Effector memory CD4-positive, alpha-beta T cell (primary cell): ENCODE measurements at places on chromosomes 13 and 19.

- H3K4me3 ChIP-seq: no peak overlapping the region
- DNase-seq: no peak
- no peaks in the 10 kb centered on the region for H3K4me1 ChIP-seq
- no peaks in the 10 kb centered on the region for H3K27me3 ChIP-seq
- H3K27ac ChIP-seq: no peak overlapping the region
Observed at GRCh38 chr13:80214050-80214449, 126.9 kb downstream of the SPRY2 start.

- no peak for DNase-seq
- no peaks in the 10 kb centered on the region for H3K27me3 ChIP-seq
- no peak overlapping the region for H3K4me3 ChIP-seq
- H3K4me1 ChIP-seq: no peaks in the 10 kb centered on the region
- H3K27ac ChIP-seq: no peak overlapping the region
Observed at GRCh38 chr19:13034636-13035035, 39.4 kb downstream of the NFIX start.

GRCh38 chr19:49818649-49819370 is 721 bp downstream of the MED25 start:
- H3K4me3 ChIP-seq: peak overlapping the region; percentile 80
- no peaks in the 10 kb centered on the region for H3K27me3 ChIP-seq
- H3K4me1 ChIP-seq: peaks cover 15% of the 10 kb centered on the region
- no peak for DNase-seq

- no peak overlapping the region for H3K27ac ChIP-seq
- peaks cover 62% of the 10 kb centered on the region for H3K36me3 ChIP-seq
- no peak for DNase-seq
- no peaks in the 10 kb centered on the region for H3K4me1 ChIP-seq
Observed at GRCh38 chr19:4660181-4660791, 9.9 kb downstream of the MYDGF start.

GRCh38 chr19:44447916-44448674 is at the start of gene ZNF229:
ZNF229 (minus strand) TSS chr19:44448472; CDS start chr19:44442847, 5,625 bp downstream.
- H3K36me3 ChIP-seq: no peaks in the 10 kb centered on the region
- no peak within 1 kb of the TSS for H3K27ac ChIP-seq
- H3K4me3 ChIP-seq: peak within 1 kb of the TSS; percentile 53
- H3K27me3 ChIP-seq: no peaks in the 10 kb centered on the region
- DNase-seq: no peak
- no peaks in the 10 kb centered on the region for H3K4me1 ChIP-seq

- no peaks in the 10 kb centered on the region for H3K4me1 ChIP-seq
- no peak overlapping the region for H3K27ac ChIP-seq
- no peak for DNase-seq
- peaks cover 3% of the 10 kb centered on the region for H3K36me3 ChIP-seq
- H3K4me3 ChIP-seq: no peak overlapping the region
Observed at GRCh38 chr19:21323000-21323399, 6.2 kb downstream of the ZNF708 start.

GRCh38 chr13:36344173-36344572 is 2.0 kb downstream of the SPART start:
- no peak for DNase-seq
- no peak overlapping the region for H3K27ac ChIP-seq
- no peaks in the 10 kb centered on the region for H3K27me3 ChIP-seq
- peaks cover 8% of the 10 kb centered on the region for H3K4me1 ChIP-seq
- no peak overlapping the region for H3K4me3 ChIP-seq
- no peaks in the 10 kb centered on the region for H3K36me3 ChIP-seq

GRCh38 chr13:38369058-38369457 is 19.4 kb downstream of the UFM1 start:
- no peak overlapping the region for H3K4me3 ChIP-seq
- DNase-seq: no peak
- no peak overlapping the region for H3K27ac ChIP-seq
- H3K27me3 ChIP-seq: no peaks in the 10 kb centered on the region
- no peaks in the 10 kb centered on the region for H3K36me3 ChIP-seq

GRCh38 chr13:39353988-39354387 is 249.0 kb downstream of the LHFPL6 start:
- H3K4me3 ChIP-seq: no peak overlapping the region
- H3K36me3 ChIP-seq: no peaks in the 10 kb centered on the region
- no peak overlapping the region for H3K27ac ChIP-seq
- no peaks in the 10 kb centered on the region for H3K4me1 ChIP-seq
- no peaks in the 10 kb centered on the region for H3K27me3 ChIP-seq

DNA sequence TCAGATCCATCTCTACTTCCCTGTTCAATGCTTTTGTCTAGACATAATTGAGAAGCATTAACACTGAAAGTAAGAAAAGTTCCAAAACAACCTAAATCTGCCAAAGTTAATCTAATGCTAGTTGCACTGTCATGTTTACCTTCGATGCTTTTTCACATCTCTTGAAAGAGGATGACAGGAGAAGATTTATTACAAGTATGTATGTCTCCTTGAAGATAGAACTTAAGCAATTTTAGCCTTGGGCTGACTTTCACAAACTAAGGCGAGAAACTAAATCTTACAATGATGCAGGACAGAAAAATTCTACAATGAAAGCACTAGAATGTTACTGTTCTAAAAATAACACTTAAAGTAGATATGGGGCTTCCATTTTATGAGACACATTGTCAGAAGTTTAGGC is 64.0 kb downstream of the MIPEP start:
- DNase-seq: no peak
- H3K27ac ChIP-seq: no peak overlapping the region
- H3K4me1 ChIP-seq: no peaks in the 10 kb centered on the region
- H3K4me3 ChIP-seq: no peak overlapping the region
- no peaks in the 10 kb centered on the region for H3K27me3 ChIP-seq
- H3K36me3 ChIP-seq: no peaks in the 10 kb centered on the region

GRCh38 chr19:53912653-53913052 is 3.6 kb downstream of the CACNG7 start:
- H3K36me3 ChIP-seq: no peaks in the 10 kb centered on the region
- no peak for DNase-seq
- peaks cover 13% of the 10 kb centered on the region for H3K4me1 ChIP-seq
- no peak overlapping the region for H3K4me3 ChIP-seq
- H3K27me3 ChIP-seq: peaks cover 34% of the 10 kb centered on the region

DNA sequence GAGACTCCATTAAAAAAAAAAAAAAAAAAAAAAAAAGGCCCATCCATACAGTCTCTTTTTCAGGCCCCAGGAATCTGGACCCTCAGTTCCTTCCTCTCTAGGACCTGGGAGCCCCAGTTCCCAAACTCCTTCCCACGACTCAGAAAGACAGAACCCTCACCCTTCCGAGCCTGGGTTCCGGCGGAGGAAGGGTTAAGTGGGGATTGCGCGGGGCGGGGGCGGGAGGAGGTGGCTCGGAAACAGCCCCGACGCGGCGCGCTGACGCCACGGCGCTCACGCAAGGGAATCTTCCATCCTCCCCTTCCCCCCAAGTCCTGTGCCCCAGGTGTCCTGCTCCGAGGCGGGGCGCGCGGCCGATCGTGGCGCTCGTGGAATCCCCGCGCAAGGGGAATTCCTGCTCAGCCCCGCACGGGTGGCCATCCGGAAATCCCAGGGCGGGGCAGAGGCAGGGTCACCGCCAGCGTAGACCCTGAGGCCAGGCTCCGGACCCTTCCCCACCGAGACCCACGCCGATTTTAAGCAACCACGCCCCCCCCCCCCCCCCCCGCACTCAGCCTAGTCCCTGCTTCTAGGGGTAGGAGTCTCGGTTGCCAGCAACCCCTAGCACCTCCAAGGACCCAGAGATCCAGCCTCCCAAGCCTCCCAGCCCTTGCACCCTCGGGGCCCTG is 659 bp downstream of the NFKBID start:
- H3K4me3 ChIP-seq: peak overlapping the region; percentile 85
- H3K36me3 ChIP-seq: peaks cover 24% of the 10 kb centered on the region
- H3K4me1 ChIP-seq: peaks cover 69% of the 10 kb centered on the region

- H3K4me1 ChIP-seq: no peaks in the 10 kb centered on the region
- H3K27ac ChIP-seq: no peak overlapping the region
- H3K36me3 ChIP-seq: no peaks in the 10 kb centered on the region
- H3K27me3 ChIP-seq: no peaks in the 10 kb centered on the region
- DNase-seq: no peak
Observed at GRCh38 chr13:29499506-29500165, 95.9 kb downstream of the SLC7A1 start.

- no peak overlapping the region for H3K27ac ChIP-seq
- H3K4me1 ChIP-seq: no peaks in the 10 kb centered on the region
- H3K36me3 ChIP-seq: no peaks in the 10 kb centered on the region
- no peak overlapping the region for H3K4me3 ChIP-seq
- no peak for DNase-seq
Observed at GRCh38 chr13:97751477-97751876, 202.0 kb upstream of the IPO5 start.

GRCh38 chr19:42010245-42011126 is 16.5 kb upstream of the ATP1A3 start:
- no peak overlapping the region for H3K4me3 ChIP-seq
- no peak overlapping the region for H3K27ac ChIP-seq
- H3K27me3 ChIP-seq: no peaks in the 10 kb centered on the region

DNA sequence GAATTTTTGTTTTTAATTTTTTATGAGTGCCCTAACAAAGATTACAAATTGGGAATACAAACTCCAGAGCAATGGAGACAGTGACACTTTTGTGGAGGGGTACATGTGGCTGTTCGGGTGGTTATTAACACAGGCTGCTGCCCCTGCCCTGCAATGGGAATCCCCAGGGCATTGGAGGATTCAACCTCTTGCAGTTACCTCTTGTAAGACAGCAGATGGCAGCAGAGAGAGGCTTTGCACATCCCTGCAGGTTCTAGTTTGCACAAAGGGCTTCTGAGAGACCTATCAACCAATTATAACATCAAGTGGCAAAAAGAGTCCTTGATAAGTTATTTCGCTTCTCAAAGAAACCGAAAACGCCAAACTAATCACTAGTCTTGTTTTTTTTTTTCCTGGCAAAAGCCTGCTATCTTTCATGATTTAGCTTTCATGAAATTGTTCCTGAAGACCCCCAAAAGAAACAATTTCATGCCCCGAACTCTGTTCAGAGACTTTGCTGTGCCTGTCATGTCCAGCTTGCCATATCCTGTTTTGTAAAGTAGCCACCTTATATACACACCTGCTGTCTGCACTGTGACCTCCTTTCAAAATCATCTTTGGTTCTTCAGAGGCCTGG is 10.4 kb downstream of the GJB2 start:
- no peaks in the 10 kb centered on the region for H3K36me3 ChIP-seq
- DNase-seq: no peak
- H3K27me3 ChIP-seq: no peaks in the 10 kb centered on the region
- H3K4me1 ChIP-seq: no peaks in the 10 kb centered on the region
- H3K27ac ChIP-seq: no peak overlapping the region
- H3K4me3 ChIP-seq: no peak overlapping the region

- no peak for DNase-seq
- H3K36me3 ChIP-seq: no peaks in the 10 kb centered on the region
- H3K27me3 ChIP-seq: no peaks in the 10 kb centered on the region
Observed at GRCh38 chr13:98429977-98430736, 146.8 kb downstream of the STK24 start.

GRCh38 chr13:47046706-47047105 is 149.9 kb upstream of the HTR2A start:
- no peak overlapping the region for H3K27ac ChIP-seq
- no peaks in the 10 kb centered on the region for H3K36me3 ChIP-seq
- DNase-seq: no peak
- no peak overlapping the region for H3K4me3 ChIP-seq

- no peaks in the 10 kb centered on the region for H3K36me3 ChIP-seq
- H3K4me3 ChIP-seq: peak within 1 kb of the TSS; percentile 83
- H3K27ac ChIP-seq: no peak within 1 kb of the TSS
- H3K27me3 ChIP-seq: no peaks in the 10 kb centered on the region
- DNase-seq: peak; percentile 26
Observed at GRCh38 chr13:95301183-95301967, at the start of gene ABCC4. ABCC4 (minus strand) TSS chr13:95301451; CDS start chr13:95301314, 137 bp downstream.

DNA sequence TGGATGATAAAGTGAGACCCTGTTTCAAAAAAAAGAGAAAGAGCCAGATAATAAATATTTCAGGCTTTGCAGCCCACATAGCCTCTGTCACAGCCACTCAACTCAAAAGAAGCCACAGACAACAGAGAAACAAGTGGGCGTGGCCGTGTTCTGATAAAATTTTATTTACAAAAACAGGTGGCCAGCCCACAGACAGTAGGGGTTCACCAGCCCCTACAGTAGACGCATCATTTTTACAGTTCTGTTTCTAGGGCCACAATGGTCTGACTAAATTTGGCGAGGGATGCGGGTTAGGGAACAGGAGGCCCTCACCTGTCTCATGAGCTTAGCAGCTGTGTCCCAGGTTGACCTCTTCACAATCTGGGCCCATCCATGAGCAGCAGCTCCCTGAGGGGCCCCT is 59.5 kb downstream of the ARHGEF18 start:
- H3K4me3 ChIP-seq: no peak overlapping the region
- DNase-seq: no peak
- H3K27me3 ChIP-seq: no peaks in the 10 kb centered on the region
- H3K36me3 ChIP-seq: peaks cover 30% of the 10 kb centered on the region
- H3K4me1 ChIP-seq: no peaks in the 10 kb centered on the region

DNA sequence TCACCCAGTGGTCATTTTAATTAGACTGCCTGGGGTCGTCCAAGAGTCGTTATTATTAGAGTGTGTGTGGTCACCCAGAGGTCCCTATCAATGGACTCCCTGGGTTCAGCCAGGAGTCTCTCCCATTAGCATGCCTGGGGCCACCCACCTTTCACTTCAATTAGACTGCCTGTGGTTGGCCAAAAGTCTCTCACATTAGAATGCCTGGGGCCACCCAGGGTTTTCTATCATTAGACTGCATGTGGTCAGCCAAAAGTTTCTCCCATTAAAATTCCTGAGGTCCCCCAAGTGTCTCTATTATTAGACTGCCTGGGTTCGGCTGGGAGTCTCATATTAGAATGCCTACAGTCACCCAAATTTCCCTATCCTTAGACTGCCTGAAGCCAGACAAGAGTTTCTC is 1472.6 kb downstream of the UQCRFS1 start:
- no peaks in the 10 kb centered on the region for H3K4me1 ChIP-seq
- H3K4me3 ChIP-seq: no peak overlapping the region
- no peaks in the 10 kb centered on the region for H3K27me3 ChIP-seq
- no peak overlapping the region for H3K27ac ChIP-seq
- H3K36me3 ChIP-seq: peaks cover 3% of the 10 kb centered on the region
- DNase-seq: no peak

GRCh38 chr13:106756446-106756845 is 188.5 kb upstream of the ARGLU1 start:
- no peak overlapping the region for H3K27ac ChIP-seq
- no peaks in the 10 kb centered on the region for H3K36me3 ChIP-seq
- H3K4me3 ChIP-seq: no peak overlapping the region
- DNase-seq: no peak
- H3K27me3 ChIP-seq: no peaks in the 10 kb centered on the region

DNA sequence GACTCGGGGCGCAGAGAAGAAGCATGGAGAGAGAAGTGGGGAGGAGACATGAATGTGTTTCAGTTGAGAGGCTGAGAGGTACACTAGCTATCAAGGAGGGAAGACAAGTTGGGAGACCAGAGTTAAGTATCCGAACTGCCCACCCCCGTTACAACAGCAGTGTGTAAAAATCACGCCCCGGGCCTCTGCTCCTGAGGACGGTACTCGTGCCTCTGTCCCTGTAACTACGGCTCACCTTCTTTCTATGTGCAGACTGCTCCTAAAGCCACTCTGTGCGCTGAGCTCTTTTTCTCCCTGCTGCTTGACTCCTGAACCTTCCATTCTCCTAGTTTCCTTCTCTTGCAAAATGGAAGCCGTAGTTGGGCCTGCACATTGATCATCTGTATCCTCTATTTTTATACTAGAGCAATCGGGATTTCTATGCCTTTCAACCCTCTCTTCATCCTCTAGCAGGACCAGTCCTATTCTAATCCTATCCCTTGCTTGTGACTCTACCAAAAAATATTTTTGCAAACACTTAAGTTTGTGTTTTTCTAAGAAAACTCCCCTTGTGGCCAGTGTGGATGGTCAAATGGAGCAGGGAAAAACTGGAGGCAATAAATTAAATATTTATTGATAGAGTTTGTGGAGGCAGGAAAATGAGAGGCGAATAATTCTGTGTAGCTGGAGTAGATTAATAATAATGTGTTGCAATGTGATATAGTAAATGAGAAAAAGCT is 569 bp downstream of the POLR1D start:
- peak overlapping the region; percentile 80 for H3K4me3 ChIP-seq
- DNase-seq: no peak
- no peaks in the 10 kb centered on the region for H3K27me3 ChIP-seq
- peaks cover 3% of the 10 kb centered on the region for H3K36me3 ChIP-seq
- H3K4me1 ChIP-seq: peaks cover 16% of the 10 kb centered on the region
